ENCODE measurements at places on chromosomes 6 and 20.

DNA sequence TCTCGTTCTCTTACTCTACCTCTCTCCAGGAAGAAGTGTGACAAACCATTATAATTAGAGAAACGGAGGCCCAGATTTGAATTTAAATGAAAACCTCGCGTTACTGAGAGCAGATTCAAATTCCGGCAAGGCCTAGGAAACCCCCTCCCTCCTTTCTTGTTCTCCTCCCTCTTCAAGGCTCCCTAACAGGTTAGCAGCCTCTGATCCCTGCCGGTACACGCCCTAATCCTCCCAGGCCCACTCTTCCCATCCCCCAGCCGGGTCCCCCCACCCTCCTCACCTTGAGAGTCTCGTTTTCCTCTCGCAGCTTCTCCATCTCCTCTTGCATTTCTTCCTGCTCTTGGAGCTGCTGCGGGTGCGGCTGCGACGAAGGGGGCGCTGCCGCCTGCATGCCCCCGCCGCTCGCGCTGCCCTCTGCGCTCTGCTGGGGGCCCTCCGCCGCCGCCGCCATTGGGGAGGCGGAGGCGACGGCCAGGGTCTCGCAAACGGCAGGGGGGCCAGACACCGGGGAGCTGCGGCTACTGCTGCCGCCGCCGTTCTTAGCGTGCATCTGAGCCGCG lies 3.8 kb downstream of the MTCL3 start:
- peak; percentile 55 for DNase-seq

GRCh38 chr20:329851-330232 lies 4.5 kb downstream of the SOX12 start:
- no peak for DNase-seq

GRCh38 chr20:57473246-57474048 lies 51.5 kb downstream of the CTCFL start:
- DNase-seq: no peak

DNA sequence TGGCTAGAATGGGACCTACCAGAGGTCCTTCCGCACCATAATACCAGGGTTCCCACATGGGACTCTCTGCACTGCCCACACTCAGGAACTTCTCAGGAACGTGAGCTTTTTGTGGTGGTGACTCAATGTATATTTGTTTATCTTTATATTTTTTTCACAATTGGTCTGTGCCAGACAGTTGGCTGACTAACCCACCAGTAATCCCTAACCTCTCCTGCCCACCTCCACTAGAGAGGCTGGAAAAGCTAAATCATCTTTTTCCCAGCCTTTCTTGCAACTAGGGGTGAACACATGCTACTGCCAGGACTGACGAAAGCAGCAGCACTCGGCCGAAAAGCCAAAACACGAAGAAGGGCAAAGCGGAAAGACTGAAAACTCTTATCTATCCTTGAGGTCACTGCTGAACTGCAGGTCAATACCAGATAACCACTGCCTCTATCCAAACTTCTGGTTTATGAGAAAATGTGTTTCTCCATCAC lies 112.9 kb downstream of the TRERF1 start:
- peak; percentile 92 for DNase-seq

DNA sequence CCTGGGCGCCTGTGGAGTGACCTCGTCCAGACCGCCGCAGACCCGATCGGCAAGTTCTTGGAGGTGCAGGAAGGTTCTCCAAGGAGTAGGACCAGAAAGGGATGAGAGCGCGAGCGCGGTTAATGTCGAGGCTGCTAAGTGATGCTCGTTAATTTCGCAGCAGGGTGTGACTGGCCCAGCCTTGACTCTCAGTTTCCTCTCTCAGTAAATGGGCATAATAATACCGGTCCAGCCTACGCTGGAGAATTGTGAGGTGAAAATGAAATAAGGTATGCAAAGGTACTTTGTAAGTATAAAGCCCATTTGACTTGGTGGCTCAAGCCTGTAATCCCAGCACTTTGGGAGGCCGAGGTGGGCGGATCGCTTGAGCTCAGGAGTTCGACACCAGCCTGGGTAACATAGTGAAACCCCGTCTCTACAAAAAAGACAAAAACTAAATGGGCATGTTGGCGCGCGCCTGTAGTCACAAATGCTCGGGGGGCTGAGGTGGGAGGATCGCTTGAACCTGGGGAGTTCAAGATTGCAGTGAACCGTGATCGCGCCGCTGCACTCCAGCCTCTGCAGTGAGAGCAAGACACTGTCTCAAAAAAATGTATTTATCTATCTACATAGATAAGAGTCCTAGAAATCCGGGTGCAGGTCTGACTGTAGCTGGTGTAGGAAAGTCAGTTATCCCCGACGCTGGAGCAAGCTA lies 634 bp upstream of the BTBD9 start:
- DNase-seq: no peak

DNA sequence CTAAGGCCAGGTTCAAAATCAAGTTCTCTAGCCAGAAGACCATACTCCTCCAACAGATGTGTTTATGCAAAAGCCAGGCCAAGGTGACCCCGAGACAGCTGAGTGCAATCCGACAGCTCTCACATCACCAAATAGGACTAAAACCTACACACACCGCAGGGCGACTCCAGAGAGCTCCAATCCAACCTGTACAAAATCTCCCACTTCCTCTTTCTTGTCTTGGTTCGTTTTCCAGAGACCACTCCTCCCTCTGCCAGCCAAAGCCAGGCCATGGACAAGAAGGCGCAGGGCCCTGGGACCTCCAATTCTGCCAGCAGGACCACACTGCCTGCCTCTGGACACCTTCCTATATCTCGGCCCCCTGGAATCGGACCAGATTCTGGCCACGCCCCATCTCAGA lies 11.5 kb upstream of the NOP56 start:
- DNase-seq: no peak

- no peak for DNase-seq
Observed at GRCh38 chr20:49956689-49957088, 20.5 kb downstream of the RNF114 start.

DNA sequence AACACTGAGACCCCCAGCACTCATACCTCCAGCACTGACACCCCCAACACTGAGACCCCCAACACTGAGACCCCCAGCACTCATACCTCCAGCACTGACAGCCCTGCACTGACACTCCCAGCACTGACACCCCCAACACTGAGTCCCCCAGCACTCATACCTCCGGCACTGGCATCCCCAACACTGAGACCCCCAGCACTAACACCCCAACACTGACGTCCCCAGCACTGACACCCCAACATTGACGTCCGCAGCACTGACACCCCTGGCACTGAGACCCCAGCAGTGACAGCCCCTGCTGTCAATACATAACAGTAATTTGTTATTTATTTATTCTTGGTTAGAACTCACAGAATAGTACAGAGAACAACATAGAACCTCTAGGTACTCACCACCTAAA lies 58.0 kb downstream of the ERMARD start:
- DNase-seq: no peak

DNA sequence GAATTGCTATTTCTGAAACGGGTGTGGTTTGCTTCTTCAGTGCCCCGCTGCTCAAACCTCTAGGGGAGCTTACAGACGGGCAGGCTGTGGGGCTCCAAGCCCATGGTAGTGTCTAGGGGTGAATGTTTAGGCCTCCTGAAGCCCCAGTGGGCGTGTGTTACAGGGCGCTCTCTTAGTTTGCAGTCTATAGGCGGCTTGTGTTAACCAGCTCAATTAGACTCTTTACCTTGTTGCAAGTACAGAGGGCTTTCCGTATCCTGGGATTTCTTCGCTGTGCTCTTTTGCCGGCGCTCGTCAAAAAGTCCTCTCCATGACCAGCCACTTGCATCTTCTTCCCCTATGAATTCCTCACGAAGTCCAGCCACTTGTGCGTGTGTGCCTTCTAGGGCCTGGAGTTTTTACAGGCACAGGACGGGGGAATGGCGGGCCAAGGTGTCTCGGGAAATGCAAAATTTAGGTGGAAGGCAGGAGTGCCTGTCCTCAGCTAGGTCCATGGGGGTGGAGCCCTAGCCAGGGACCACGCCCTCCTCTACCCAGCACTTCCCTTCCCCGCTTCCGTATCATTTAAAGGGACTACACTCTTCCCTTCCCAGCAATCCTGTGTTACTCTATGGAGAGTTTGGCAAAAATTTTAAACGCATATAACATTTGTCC lies 94.5 kb downstream of the HTR1B start:
- no peak for DNase-seq

GRCh38 chr6:111184827-111185532 lies 97.7 kb downstream of the SLC16A10 start:
- no peak for DNase-seq

DNA sequence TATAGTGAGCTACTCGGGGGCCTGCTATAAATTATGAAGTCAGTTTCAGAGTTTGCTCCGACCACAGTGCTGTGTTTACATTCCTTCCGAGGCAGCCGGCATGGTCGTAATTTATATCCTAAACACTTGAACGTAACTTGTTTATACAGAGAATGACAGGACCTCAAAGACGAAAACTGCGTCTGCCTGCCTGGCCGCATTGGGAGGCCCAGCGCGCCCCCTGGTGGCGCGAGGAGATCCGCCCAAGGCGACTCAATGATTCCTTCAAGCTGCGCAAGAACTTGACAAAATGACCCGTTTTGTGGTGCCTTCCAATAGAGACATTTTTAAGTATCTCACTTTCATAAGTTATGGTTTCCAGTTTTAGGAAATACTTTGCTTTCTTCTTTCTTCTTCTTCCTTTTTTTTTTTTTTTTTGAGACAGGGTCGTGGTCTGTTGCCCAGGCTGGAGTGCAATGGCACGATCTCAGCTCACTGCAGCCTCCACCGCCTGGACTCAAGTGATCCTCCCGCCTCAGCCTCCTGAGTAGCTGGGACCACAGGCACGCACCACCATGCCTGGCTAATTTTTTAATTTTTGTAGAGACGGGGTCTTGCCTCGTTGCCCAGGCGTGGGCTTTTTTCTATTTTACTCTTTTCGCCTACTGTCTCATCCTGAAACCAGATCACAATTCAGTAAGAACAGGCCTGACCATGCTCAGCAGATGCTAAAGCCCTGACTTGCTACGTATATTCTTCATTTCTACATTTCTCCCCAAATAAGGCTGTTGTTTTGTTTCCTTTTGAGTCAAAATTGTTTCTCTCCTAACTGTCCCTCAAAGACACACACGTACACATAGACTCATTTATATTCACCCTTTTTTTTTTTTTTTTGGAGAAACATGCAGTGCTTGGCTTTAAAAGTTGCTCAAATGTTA lies 7.8 kb downstream of the FOXF2 start:
- DNase-seq: peak; percentile 88

GRCh38 chr20:52130406-52130805 lies 61.2 kb downstream of the ZFP64 start:
- DNase-seq: no peak

- DNase-seq: no peak
Observed at GRCh38 chr20:22554391-22554790, 30.0 kb downstream of the FOXA2 start.

GRCh38 chr6:123879749-123880148 lies 76.1 kb downstream of the NKAIN2 start:
- no peak for DNase-seq

DNA sequence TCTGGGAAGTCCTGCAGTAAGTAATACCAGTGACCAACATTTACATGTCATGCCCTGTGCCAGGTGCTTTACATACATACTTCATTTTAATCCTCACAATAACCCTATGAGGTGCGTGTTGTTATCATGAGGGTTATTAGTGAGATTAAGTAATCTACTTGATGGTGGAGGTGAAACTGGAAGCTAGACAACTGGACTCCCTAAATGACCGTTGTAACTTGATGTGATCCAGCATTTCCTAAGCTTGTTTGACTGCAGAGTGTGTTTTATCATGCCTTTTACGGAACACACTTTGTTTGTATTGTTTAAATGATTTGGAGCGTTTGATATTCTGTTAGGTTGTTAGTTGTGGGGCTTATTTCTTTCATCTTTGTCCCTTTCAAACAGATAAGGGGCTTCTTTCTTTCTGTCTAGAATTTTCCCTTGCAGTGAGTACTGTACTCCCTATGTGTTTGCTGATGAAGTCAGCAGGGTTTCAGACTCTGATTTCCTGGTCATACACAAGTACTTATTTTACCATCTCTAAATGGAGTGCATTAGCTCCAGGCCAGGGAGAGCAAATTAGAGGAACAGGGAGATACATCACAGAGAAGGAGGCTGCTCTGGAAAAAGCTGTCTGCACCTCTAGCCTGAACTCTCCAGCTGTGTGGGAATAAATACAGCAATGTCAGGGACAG lies 29.7 kb downstream of the CHMP4B start:
- no peak for DNase-seq

- DNase-seq: peak; percentile 37
Observed at GRCh38 chr6:132445201-132445951, 44.1 kb upstream of the MOXD1 start.

DNA sequence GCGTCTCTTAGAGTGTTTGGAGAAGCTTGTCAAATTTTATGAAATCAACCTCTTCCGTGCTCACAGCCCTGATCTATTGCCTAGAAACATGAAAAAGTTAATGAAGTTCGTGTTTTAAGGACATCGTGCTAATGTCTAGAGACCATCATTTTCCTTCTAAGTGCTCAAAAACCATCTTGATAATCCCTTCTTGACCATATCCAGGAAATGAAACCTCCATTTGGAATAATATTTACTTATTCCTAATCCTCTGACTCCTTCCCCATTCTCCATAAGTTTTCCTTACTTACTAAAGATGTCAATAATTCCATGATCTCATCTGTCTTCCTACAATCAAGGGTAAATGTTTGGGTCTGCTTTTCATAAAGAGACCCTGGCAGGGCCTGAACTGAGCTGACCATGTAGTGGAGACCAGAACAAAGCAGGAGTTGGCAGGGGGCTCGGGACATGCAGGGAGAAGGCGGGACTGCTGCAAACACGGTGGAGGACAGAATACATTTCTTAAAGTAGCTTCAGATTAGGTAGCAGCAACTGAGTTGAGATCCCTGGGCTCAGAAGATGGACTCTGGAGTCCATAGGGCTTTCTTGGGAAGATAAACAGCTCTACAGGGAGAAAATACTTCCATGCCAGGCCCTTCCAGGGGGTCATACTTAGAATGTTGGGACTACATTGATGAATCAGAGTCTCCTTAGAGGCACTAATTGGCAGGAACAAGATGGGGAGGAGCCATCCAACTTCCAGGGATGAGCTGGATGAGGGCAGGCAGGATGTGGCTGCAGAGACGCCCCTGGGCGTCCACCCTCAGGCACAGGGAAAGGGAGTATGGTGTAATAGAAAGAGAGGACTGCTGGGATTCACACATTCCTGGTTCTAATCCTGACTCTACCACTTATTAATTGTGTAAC lies 100.7 kb downstream of the RIN2 start:
- peak; percentile 12 for DNase-seq

DNA sequence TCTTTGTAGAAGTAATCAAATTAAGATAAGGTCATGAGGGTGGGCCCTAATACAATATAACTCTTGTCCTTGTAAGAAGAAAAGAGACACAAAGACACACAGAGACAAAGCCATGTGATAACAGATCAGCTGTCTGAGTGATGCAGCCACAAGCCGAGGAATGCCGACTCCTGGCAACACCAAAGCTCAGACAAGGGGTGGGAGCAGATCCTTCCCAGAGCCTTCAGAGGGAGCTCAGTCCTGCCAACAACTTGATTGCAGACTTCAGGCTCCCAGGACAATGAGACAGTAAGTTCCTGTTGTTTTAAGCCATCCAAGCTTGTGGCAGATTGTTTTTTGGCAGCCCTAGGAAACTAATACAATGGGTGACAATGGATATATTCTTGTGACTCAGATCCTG lies 325.0 kb upstream of the AGPAT4 start:
- DNase-seq: no peak

Data from hepatic stellate cell (primary cell).